ENCODE measurements at places on chromosomes 3 and 15. TPM values are rescaled to one million over a fixed set of nuclear protein-coding genes. Genes with fewer than 3 reads are reported as not detected.

DNA sequence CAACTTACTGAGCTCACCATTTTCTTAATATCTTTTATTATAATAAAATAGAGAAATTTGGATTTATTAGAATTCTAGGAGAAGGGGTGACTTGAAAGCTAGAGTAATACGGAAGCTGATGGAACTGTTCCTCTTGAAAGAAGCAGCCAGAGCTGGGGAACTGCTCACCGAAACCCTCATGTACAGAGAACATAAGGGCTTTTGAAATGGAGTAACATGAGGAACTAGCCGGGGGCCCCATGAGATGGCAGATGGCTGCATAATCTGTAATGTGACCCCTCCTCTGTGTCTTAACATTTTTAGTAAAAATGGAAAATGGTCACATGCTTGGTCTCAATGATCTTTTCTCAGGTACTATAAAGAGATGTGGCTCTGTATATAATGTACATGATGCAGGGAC is 15.7 kb upstream of the DYNC1LI1 start:
- no peak overlapping the region for H3K4me3 ChIP-seq
- no peaks in the 10 kb centered on the region for H3K4me1 ChIP-seq
- H3K27ac ChIP-seq, result no peak overlapping the region

- no peak overlapping the region for H3K27ac ChIP-seq
- DNase-seq, result no peak
- H3K4me3 ChIP-seq, result no peak overlapping the region
- peaks cover 38% of the 10 kb centered on the region for H3K36me3 ChIP-seq
- no peaks in the 10 kb centered on the region for H3K27me3 ChIP-seq
Observed at GRCh38 chr3:37520907-37521341, 340.8 kb upstream of the CTDSPL start.

- no peak overlapping the region for H3K27ac ChIP-seq
- no peaks in the 10 kb centered on the region for H3K36me3 ChIP-seq
- H3K4me1 ChIP-seq, result no peaks in the 10 kb centered on the region
- no peak for DNase-seq
- no peaks in the 10 kb centered on the region for H3K27me3 ChIP-seq
- no peak overlapping the region for H3K4me3 ChIP-seq
Observed at GRCh38 chr3:137998121-137999042, 11.6 kb upstream of the CLDN18 start.

- peak overlapping the region; percentile 88 for H3K27ac ChIP-seq
- peak overlapping the region; percentile 98 for H3K4me3 ChIP-seq
- H3K36me3 ChIP-seq, result no peaks in the 10 kb centered on the region
- DNase-seq, result no peak
Observed at GRCh38 chr3:123067689-123068600, 1.1 kb downstream of the PDIA5 start.

GRCh38 chr3:330494-331115 is 134.0 kb downstream of the CHL1 start:
- H3K27ac ChIP-seq, result no peak overlapping the region
- no peak overlapping the region for H3K4me3 ChIP-seq
- no peaks in the 10 kb centered on the region for H3K4me1 ChIP-seq
- H3K27me3 ChIP-seq, result no peaks in the 10 kb centered on the region
- DNase-seq, result no peak

Gene PRR20G
- not detected for total RNA-seq

Data from lower lobe of right lung (tissue), 2 donors.